ENCODE measurements at places on chromosomes 5 and 9.

DNA sequence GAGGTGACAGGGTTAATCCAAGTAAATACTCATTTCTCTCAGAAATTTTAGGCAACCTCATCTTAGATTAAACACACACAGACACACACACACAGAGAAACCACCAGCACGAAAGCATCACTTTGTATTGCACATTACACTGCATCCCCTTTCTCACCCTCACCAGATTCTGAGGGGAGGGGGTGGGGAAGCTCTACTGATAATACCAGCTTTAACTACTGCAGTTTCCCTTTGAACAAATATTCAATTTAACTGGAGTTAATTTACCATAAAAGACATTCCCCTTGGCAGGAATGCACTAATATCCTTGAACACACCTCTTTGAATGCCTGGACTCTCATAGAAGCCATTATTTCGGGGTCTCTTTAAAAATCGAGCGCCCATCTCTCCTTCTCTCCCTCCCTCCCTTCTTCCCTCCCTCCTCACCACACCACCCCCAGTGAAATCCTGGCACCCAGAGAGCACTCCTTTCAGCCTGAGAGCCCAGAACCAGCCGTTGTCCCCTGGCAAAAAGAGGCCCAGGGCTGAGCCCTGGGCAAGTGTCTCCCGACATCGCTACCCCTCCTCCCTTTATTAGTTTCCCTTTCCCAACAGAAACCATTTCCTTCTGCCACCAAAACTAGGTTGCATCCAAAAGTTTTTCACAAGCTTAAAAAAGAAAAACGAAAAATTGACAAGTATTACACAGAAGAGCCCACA is 2.8 kb upstream of the NFIB start:
- no peak for DNase-seq

- no peak for DNase-seq
Observed at GRCh38 chr5:159695741-159696294, 220.5 kb upstream of the ADRA1B start.

DNA sequence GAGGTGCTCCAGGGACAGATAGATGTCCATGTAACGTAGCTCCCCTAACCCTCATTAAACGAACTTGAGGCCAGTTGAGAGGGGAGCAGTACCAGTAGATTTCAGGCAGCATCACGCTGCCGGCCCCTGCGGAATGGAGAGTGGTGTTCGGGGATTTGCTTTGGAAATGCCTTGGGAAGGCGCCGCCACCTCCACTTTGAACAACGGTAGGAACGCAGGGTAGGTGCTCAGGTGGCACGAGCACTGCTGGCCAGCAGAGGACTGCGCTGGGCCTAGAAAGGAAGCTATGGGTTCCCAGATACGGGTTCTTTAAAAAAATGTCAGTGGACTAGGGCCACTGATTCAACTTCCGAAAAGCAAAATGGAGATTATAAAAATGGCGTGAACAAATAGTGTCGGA is 271.8 kb downstream of the FANCC start:
- no peak for DNase-seq

- no peak for DNase-seq
Observed at GRCh38 chr5:160341309-160341870, 29.0 kb upstream of the CCNJL start.

DNA sequence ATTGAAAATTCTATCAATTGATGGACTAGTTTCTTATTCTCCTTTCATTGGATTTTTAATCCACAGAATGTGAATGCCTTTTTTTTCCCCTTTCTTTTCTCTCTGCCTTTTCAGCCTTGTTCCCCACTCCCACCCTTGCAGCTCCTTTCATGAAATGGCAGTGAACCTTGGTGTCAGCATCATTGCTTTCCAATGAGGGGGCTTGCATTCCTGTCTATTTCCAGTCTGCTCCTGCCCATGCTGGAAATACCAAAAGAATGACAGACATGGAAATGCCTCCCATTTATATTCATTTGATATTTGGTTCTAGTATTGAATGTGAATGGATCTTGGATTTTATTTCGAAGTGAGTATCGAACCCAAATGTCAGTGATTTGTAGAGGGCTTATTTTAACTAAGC is 162.7 kb upstream of the SGCD start:
- DNase-seq: no peak

DNA sequence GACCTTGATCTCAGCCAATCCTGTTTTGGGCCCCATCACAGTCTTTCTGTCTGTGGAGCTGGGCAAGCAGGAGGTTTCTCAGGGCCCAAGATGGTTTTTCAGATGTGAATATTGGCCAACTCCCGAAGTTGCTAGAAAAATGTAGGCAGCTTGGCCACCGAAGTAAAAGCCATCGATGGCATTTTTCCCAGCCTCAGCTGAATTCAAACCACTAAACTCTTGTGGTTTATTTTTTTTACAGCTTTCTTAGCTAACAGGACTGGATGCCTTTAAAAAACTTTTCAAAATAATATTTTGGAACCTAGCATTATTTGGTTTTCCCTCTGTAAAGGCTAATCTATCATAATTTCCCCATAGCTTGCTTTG is 102.5 kb upstream of the ERCC6L2 start:
- no peak for DNase-seq

DNA sequence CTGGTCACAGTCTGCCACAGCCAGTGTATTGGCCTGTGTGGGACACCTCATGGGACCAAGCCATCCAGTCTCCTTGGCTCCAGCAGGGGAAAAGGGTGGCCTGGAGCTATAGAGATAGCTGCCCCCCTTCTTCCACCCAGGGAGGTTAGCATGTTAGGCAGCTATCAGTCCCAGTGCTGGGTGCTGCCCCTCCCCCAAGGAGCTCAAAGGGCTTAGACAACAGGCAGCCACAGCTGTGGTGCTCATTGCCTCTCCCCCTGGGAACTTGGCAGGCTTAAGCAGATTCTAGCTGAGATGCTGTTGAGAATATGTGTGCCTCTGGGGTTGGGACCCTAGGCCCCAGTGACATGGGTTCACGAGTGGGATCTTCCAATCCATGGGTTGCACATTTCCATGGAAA is 226.0 kb upstream of the PTGER4 start:
- no peak for DNase-seq

DNA sequence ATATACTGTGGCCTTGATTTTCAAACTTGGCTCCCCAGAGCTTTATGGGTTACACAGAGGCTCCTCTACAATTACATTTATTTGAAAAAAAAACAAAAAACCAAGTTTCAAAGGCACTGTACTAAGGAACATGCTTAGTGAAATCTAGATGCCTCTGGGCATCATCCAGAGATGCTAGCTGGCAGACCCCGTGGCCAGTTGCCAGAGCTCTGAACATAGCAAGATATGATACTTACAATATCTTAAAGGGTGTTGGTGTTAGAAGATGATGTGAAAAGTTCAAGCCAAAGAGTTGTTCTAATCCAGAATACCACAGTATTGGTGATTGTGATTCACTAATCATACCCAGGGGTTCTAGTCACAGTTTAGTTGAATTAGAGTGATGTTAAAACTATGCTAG is 87.8 kb downstream of the JAK2 start:
- DNase-seq: no peak

DNA sequence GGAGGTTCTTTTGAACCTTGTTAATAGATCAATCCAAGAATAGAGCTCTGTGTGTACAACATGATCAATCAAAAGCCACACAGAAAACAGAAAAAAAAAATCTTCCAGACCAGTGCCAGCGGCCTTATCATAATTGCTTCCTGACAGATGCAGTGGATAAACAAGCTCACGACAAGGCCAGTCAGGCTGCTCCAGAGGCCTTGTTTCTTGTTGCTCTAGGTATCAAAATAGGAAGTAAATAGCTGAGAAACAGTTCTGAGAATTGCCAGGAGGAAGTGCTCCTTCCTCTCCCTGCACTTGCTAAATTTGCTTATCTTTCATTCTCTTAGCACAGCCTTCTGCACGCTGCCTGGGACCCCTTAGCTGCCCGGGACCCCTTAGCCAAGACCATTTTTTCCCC is 199.0 kb upstream of the TARS1 start:
- no peak for DNase-seq

- no peak for DNase-seq
Observed at GRCh38 chr5:65926893-65927292, 518 bp downstream of the ERBIN start.

DNA sequence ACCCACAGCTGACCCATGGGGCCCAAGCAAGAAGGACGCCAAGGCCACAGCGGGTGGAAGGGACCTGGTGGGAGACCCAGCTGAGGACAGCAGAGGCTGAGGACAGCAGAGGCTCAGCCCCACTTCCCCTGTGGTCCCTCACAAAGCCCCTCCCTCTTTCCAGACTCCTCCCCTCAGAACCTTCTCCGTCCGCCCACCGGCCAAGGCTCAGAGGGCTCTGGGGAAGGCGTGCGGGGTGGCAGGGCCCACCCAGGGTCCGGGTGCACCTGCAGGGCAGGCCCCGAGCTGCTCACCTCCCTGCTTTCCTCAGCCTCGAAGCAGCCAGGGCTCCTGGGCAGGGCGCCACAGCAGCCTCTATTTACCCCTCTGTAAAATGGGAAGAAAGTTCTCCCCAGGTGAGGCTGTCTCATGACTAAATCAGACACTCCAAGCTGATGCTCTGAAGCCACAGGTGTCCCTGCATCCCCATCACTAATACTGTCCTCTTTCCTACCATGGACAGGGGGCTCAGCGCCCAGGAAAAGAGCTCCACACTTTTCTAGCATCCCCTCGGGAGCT is 137.9 kb upstream of the PPP1R26 start:
- DNase-seq: no peak

DNA sequence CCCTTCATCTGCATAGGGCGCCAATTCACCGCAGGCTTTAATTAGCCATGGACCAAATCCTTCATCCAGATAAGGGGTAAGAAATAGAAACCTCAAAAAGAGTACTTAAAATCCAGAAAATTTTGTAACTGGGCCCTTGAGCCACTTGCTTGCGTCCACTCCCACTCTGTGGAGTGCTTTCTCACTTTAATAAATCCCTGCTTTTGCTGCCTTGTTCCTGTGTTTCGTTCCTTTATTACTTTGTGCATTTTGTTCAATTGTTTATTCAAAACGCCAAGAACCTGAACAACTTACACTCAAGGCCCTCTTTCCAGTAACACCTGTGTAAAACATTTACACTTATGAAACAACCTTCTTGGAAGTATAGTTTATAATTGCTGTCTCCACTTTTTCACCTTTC is 66.5 kb downstream of the HMHB1 start:
- DNase-seq: no peak

GRCh38 chr9:129458663-129459546 is 162.0 kb downstream of the C9orf50 start:
- no peak for DNase-seq

DNA sequence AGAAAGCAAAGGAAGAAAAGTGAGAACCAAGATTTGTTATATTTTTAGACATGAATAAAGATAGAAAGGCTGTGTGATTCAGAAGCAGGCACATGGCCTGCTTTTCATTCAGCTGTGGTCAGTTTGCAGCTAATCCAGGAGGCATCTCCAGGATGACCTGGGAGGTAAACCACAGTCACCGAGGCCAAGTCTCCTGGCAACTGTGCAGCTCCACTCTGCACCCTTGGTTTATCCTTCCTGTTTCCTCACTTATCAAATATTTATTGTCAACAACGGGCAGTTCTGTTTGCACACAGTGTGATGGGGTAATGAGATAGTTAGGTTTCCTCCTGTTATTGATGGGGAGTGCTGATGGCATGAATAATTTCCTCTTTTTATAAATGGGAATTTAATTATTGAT is 243.0 kb downstream of the PSAT1 start:
- DNase-seq: no peak

DNA sequence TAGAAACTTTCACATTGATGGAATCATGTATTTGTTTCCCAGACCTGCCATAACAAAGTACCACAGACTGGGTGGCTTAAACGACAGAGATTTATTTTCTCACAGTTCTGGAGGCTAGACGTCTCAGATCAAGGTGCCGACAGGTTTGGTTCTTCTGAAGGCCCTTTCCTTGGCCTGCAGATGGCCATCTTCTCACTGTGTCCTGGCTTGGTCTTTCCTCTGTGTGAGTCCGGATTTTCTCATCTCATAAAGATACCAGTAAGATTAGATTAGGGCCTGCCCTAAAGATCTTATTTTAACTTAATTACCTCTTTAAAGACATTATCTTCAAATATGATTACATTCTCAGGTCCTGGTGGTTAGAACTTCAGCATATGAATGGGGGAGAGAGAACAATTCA is 5.8 kb downstream of the USP20 start:
- no peak for DNase-seq

GRCh38 chr5:389891-390622 is 52.9 kb upstream of the EXOC3 start:
- DNase-seq: no peak

DNA sequence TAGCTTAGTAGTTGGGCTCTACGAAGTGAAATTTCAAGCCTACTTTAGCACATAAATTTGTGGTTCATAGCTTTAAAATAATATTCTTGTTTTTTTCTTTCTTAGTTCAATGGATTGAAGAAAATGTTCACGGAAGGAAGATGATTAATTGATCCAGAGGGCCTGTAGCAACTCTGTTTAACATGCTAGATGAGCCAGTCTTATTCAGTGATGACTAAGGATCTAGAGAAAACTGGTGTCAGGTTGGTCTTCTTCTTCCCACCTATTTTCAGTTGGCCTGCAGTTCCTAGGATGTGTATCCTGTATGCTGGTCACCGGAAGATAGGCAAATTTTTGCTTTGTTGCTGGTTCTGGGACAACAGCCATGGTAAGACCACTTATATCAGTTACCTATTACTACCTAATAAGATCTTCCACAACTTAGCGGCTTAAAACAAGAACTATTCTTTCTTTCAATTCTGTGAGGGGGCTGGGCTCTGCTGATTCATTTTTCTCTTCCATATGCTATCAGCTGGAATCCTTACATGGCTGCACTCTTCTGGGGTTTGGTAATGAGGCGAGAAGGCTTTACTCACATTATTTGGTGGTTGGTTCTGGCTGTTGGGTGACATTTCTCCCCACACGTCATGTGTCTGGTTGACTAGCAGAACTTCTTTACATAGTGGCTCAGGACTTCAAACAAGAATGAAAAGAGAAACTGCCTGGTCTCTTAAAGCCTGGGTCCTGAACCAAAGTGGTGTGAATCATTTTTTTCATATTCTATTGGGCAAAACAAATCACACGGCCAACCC is 182.7 kb upstream of the ACTBL2 start:
- no peak for DNase-seq

GRCh38 chr5:95759005-95759404 is 27.9 kb downstream of the RHOBTB3 start:
- no peak for DNase-seq

GRCh38 chr5:73902327-73903051 is 276.5 kb downstream of the ARHGEF28 start:
- no peak for DNase-seq

- no peak for DNase-seq
Observed at GRCh38 chr9:73239570-73240265, 88.1 kb downstream of the ANXA1 start.

GRCh38 chr5:15502208-15502607 is 2.2 kb downstream of the FBXL7 start:
- no peak for DNase-seq

DNA sequence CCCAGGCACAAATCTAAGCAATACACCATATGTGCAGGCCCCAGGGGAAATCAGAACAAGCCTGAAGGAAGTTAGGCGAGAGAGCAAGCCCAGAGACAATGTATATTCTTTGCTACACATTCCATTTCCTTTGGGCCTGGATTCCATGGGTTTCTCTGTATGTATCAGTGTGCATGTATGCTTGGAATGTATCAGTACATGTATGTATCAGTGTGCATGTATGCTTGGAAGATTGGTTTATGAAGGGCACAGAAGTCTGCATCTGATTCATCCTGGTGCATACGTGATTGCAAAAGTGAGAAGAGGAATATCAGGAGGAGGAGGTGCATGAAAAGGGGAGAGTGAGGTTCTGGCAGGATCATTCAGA is 232.6 kb upstream of the ANKRD55 start:
- no peak for DNase-seq

Measured in activated CD4-positive, CD25-positive, alpha-beta regulatory T cell treated with anti-CD3 and anti-CD28 coated beads, Interleukin-2, amount 50 U/mL, for 16 hours (primary cell).